Erythroblast (primary cell): ENCODE measurements at places on chromosomes 1 and 21.

DNA sequence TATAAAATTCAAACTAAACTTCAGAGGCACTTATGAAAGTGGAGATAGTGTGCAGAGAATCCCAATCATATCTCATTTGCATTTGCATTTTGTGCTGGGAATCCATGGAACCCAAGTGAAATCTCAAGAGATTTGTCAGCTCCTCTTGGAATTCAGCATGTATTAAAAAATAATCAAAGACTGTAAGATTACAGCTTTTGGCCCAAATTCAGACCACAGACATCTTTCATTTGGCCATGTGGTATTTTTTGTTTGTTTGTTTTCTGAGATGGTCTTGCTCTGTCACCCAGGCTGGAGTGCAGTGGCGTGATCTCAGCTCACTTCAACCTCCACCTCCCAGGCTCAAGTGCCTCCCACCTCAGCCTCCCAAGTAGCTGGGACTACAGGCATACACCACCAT is 3.8 kb upstream of the CACYBP start:
- no peak for DNase-seq

DNA sequence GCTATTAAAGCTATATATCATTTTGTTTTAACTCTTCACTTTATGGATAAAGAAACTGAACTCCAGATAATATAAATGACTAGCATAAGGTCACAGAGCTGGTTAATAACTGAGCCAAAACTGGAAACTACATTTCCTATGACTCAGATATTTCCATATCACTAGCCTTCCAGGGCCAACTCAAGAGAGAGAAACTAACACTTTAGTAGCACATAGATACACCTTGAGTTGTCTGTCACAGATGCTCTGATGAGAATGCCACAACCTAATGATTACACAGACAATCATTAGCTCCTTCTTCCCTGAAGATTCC is 40.7 kb downstream of the NME7 start:
- peak; percentile 77 for DNase-seq

DNA sequence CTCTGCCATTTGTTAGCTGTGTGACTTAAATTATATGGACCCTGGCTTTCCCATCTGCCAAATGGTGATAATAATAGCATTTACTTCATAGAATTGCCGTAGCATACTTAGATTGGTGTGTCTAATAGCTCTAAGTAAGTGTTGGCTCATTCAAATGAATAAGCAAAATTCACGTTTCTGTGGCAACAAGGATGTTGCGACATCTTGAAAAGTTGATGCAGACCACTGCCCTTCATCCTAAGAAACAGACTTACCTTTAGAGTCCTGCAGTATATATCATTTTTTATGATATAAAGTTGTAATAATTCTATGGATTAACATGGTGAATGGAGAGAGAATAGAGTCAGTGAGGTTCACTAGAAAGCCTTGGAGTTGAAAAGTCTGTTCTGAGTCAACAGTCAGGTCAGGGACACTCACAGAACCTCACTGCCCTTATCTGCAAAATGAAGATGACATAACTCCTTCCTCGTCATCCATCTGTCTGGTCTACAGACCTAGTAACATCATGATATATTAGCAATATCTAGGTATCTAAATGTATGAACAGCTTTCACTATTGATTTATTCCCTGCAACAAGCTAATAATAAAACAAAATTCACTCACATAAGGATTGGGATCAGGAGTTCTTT is 167.3 kb upstream of the C8B start:
- peak; percentile 33 for DNase-seq

DNA sequence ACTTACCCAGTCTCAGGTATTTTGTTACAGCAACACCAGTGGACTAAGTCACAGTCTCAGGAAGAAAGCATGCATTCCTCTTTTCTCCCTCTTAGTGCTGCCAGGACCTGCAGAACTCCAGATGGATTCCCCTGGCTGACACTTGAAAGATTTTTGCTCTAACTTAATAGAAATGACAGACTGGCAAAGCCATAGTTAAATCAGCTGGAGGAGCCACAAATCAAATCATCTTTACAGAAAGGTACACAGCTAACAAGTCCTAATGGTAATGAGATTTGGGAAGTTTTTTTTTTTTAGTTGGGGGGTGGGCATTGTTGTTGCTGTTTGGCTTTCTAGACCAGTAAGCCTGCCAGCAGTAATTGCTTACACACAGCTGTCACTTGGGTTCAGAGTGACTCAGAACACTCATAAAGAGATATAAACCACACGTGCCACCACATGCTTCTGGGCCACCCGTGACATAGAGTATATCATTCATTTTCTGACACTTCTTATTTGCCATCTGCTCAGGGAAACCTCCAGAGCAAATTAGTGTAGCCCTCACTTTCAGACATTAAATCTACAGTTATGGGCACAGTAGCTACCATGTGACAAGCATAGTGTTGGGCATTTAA is 72.4 kb downstream of the FH start:
- DNase-seq, result no peak

DNA sequence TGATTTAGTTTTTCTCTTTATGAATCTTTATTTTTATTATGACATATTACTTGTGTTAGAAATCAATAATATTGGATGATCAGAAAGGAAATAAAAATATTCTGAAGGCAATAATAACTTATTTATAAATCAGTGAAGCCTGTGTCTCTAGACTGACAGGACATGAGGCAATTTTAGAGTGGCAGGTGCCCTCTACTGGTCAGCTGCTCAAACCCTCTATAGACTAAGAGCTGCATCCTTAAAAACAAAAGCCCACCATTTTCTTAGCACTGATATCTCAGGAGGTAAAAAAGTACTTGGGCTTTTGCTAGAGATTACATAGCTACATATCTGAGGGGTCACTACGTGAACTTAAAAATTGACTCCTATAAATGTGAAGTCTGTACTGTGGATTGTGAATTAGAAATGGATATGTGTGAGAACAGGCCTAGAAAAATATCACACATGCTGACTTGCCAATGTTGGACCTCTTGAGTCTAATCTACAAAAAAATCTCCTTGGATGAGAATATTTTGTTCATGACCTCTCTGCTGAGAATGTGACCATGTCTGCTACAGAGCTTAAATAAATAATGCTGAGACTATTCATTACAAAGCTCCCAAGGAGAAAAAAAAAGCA is 597.9 kb upstream of the ADAMTS5 start:
- DNase-seq, result peak; percentile 5

DNA sequence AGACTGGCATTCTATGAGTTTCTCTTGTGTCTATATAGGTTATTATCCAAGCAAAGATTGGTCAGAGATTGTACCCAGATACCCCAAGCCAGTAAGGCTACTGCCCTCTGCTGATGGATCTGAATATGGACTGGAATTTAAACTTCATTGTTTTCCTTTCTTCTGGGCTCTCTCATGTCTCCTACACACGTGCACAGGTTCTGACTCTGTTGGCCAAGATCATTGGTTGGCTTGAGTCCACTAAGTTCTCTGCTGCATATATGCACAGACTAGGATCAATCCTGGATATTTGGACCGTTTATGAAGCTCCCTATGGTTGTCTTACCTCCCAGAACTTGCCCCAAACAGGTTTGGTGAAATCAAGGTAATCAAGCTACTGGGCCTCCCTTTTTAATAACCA is 69.7 kb downstream of the CC2D1B start:
- DNase-seq, result peak; percentile 43

GRCh38 chr21:15221799-15222386 is 157.1 kb upstream of the NRIP1 start:
- DNase-seq, result no peak

DNA sequence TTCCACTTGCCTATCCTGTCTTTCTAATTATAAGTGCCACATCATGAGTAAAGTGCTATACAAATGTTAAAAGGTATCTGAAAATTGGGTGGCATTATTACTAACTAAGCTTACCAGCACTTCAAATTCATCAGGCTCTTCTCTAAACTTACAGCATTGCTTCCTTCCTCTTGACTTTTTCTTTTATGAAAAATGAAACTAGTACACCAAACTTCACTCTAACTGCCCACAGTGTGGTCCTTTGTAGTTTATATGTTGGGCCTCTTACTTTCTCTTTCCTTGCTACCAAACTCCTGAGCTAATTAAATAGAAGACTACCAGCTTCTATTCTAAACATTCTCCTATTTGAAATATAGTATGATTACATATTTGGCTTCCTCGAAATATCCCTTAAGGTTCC is 81.8 kb downstream of the NOTCH2 start:
- DNase-seq, result no peak

DNA sequence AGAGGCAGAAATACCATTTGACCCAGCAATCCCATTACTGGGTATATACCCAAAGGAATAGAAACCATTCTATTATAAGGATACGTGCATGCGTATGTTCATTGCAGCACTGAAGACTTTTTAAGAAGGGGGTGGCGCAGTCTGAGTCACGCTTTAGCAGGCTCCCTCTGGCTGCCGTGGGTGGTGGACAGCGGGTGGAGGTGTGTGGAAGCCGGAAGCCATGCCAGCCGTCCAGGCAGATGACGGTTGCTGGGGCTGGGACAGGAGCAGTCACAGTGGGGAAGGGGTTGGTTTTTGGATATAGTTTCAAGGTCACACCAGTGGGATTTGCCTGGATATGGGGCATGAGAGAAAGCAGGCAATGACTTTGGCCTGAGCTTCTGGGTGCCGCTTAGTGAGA is 270.5 kb downstream of the GRIK3 start:
- DNase-seq, result no peak

GRCh38 chr1:173122344-173122935 is 71.7 kb upstream of the TNFSF18 start:
- no peak for DNase-seq

GRCh38 chr21:33801424-33802405 is 113.9 kb downstream of the ATP5PO start:
- DNase-seq, result no peak

- DNase-seq, result no peak
Measured at GRCh38 chr1:225772848-225773247, 4.8 kb upstream of the SRP9 start.

- DNase-seq, result no peak
Measured at GRCh38 chr1:92900539-92900938, 60.7 kb downstream of the DIPK1A start.

DNA sequence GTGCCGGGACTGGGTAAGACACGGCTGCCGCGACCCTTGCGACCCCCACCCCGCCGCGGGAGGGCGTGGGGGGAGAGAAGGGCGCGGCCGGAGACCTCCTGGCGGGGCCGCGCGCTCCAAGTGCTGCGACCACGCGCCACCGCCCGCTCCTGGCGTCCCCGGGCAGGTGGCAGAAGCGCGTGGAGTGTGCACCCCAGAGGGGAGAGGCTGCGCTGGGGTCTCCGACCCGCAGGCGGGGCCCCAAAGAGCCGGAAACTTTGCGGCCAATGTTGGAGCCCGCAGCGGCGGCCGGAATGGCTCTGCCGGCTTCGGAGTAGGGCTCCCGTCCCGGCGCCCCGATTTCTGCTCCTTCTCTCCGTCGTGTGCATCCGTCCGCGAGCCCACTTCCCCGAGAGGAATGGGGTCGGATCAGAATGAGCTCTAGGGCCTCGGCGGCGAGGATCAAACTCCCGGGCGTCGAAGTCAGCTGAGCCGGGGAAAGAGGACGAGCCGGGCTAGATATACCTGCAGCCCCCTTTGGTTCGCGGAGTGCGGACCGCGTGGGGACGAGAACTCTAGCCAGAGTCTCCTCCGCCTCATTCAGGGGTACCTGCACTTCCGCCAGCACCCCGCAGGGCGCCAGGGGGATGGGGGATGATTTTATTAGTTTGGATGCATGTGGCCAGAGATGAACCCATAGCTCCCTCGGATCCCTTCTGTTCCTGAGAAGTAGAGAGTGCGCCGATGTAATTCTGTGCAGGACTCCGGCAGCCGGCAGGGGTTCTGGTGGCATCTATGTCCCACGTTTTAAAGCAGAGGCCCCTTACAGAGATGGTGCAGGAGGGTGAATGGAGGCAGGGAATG is 751 bp downstream of the STUM start:
- DNase-seq, result no peak

GRCh38 chr1:115142616-115143015 is 53.3 kb upstream of the TSPAN2 start:
- no peak for DNase-seq

GRCh38 chr1:67855444-67855843 is 22.2 kb upstream of the GNG12 start:
- no peak for DNase-seq

DNA sequence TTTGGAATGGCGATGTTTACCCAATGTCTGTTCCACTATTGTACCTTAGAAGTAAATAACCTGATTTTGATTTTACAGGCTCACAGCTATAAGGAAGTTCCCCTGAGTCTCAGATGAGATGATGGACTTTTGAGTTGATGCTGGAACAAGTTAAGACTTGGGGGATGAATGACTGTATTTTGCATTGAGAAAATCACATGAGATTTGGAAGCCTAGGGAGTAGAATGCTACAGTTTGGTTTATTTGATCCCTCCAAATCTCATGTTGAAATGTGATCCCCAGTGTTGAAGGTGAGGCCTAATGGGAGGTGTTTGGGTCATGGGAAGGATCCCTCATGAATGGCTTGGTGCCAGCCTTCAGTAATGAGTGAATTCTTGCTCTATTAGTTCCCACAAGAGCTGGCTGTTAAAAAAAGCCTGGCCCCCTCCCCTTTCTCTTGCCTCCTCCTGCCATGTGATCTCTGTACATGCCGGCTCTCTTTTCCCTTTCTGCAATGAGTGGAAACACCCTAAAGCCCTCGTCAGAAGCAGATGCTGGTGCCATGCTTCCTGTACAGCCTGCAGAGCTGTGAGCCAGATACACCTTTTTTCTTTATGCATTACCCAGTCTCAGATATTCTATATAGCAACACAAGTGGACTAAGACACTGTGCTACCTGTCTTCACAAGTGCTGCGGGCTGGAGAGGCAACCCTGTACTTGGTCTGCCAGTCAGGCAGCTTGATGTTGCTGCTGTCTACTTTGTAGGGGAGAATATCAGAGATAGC is 77.0 kb upstream of the TLR5 start:
- no peak for DNase-seq

GRCh38 chr1:98330224-98330623 is 331.3 kb upstream of the SNX7 start:
- DNase-seq, result no peak

DNA sequence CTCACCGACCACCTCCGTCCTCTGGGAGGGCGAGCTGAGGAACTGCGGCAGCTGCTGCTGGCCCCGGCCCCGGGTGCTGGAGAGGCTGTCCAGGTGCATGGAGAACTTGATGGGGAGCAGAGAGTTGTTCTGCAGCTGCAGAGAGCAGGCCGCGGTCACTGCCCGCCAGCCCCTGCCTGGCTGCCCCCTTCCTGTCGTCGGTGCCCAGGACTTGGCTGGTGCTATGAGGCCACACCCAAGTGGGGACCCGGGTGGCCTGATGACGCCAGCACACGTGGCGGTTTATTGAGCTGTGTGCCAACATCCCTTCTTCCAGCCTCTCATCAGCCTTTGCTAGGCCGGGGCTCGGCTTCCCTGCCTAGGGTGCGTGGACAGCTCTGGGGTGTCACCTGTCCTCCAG is 5.3 kb upstream of the TMEM52 start:
- DNase-seq, result no peak

GRCh38 chr1:112358798-112359408 is 37.1 kb upstream of the CTTNBP2NL start:
- peak; percentile 57 for DNase-seq

DNA sequence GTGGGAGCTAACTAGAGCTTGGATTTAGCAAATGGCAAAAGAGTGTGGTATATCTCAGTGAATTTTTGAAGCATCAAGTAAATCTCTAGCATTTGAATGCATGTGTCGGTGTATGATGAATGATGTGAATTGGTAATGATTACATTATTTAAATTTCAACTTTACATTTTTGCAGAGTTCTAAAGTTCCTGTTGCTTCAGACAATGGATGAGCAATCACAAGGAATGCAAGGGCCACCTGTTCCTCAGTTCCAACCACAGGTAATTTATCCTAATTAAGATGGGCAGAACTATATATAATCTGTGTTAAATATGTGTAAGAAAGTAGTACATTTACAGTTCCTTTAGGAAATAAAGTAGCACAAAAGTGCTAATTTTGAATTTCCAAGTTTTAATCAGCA is 75.6 kb downstream of the NEK7 start:
- no peak for DNase-seq
